ENCODE measurements at places on chromosomes 4 and X.

- DNase-seq, result no peak
These were observed 36.0 kb downstream of the INTU start for GRCh38 chr4:127668770-127669169.

GRCh38 chr4:148116969-148117368, 325.2 kb downstream of the NR3C2 start:
- DNase-seq, result no peak

DNA sequence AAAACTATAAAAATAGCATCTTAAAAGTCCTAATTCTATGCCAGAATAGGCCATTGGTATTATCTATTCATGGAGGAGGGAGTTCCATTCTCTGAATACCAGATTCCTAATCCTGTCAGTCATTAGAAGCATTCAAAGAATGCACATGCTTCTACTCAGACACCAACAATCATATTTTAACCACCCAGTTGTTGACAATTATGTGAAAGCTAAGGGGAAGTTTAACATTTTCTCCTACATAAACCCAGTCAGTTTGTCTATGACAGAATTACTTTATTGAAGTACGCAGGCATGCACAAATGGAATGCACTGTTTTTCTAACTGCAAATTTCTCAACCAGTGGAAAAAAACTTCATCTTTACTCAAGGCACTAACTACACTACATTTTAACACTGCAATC, 69.6 kb upstream of the MTNR1A start:
- DNase-seq, result no peak

GRCh38 chr4:185683222-185683621, 128.8 kb downstream of the SORBS2 start:
- no peak for DNase-seq

DNA sequence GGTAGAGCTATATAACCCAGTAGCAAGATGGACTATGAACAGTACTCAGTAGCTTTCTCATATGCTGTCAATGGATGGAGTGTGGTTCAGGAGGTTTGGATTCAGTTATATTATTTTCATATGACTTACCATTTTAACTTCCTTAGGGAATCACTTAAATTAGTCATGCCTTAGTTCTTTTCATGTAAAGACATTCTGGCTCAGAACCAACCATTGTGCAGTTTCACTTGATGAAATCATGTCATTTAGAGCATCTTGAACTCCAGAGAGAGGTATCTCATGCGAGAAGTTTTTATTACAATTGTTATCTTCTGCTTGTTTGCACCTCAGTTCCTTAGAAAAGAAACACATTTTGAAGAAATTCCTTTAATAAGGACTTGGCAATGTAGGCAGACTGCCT, 55.8 kb downstream of the IL1RAPL2 start:
- DNase-seq, result no peak

DNA sequence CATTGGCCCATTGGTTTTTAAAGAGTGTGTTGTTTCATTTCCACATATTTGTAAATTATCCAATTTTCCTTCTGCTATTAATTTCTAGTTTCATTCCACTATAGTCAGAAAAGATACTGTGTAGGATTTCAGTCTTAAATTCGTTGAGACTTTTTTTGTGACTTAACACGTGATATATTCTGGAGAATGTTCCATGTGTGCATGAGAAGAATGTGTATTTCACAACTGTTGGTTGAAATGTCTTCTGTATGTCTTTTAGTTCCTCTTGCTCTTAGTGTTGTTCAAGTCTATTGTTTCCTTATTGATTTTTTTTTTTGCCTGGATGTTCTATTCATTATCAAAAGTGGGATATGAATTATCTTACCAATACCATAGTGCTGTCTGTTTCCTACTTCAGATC, 606.9 kb downstream of the RPA4 start:
- DNase-seq, result no peak

DNA sequence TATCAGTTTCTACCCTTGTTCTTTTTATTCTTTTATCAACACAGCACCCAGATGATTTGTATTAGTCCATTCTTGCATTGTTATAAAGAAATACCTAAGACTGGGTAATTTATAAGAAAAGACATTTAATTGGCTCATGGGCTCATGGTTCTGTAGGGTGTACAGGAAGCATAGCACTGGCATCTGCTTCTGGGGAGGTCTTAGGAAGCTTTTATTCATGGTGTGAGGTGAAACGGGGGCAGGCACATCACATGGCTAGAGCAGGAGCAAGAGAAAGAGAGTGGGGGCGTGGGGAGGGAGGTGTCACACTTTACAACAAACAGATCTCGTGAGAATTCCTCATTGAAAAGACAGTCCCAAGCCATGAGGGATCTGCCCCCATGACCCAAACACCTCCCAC, 285.3 kb downstream of the SMARCA1 start:
- DNase-seq, result no peak

DNA sequence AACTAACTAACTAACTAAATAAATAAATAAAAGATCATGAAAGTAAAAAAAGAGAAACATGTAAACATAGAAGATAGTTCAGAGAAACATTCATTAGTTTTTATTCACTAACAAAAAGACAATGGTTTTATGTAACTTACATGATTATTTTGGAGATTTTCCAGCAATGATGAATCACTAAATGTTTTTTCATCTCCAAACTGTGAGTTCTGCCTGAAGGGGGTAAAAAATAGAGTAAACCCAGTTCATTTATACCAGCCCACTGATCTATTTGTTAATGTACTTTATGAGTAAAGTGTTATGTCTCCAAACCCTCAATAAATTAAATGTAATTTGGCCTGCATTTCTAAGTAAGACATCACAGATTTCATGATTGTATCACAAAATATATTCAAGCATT, 101.1 kb downstream of the ATP8A1 start:
- DNase-seq, result no peak

DNA sequence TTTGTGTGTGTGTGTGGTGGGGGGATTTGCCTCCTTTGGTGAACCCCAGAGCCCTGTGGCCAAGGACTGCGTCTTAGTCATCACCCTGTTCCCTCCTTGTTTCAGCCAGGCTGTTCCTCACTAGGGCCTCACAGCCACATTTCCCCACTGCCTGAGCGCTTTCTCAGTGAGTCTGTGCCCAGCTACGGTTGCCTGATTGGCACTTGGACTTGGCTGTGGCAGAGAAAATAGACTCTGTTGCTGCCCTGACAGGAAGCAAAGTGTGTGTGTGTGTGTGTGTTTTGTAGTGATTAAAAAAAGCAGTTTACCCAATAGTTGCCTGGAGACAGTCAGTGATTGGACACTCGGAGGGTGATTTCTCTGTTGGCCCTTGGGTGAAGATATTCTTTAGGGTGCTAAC, 113.0 kb downstream of the UCHL1 start:
- no peak for DNase-seq

DNA sequence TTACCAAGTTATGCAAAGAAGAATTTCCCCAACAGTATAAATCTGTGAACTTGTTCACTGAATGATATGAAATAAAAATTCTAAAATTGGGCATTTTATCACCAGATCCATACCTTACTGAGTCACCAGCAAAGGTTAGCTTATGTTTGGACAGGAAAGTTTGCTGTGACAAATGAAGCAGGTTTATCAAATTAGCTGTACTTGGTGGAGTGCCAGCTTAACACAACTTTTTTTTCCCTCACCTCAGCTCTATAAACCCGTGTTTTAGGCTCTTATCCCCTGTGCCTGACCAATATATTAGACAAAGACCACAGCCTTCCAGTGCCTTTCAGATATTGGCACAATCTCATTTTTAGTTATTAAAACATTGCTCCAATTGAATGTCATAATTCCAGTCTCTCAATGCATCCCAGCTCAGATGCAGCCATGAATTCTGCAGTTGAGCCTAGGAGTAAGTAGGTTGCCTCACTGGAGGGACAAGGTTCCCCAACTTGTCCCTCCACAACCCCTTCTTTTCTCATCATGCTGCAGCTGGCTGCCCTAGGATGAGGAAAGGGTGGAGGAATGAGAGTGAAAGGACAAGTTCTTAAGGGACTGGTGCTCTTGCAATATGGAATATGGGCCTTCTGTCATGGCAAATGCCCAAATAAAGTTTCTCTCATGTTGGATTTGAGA, 27.0 kb upstream of the PDGFC start:
- no peak for DNase-seq

DNA sequence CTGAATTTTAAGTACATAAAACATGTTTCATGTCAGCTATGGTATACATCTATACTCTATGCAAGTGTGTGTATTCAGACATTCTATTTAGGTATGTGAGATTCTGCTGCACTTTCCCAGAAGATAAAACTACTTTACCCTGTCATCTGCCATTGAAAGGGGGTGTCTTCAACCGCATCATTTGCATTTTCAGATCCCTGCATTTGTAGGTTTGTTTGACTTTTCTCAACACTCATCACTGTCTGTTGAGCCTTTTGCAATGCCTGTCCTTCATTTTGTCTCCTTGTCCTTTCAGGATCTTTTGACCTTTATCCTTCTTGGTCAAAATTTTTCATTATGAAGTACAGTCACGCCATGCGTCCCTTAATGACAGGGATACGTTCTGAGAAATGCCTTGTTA, 103.5 kb downstream of the TMA16 start:
- DNase-seq, result no peak

- DNase-seq, result no peak
These were observed 43.8 kb downstream of the TNIP2 start for GRCh38 chr4:2712261-2712842.

GRCh38 chr4:147780137-147780777, 48.4 kb downstream of the ARHGAP10 start:
- no peak for DNase-seq

GRCh38 chr4:155974996-155975395, 21.3 kb upstream of the CTSO start:
- no peak for DNase-seq

DNA sequence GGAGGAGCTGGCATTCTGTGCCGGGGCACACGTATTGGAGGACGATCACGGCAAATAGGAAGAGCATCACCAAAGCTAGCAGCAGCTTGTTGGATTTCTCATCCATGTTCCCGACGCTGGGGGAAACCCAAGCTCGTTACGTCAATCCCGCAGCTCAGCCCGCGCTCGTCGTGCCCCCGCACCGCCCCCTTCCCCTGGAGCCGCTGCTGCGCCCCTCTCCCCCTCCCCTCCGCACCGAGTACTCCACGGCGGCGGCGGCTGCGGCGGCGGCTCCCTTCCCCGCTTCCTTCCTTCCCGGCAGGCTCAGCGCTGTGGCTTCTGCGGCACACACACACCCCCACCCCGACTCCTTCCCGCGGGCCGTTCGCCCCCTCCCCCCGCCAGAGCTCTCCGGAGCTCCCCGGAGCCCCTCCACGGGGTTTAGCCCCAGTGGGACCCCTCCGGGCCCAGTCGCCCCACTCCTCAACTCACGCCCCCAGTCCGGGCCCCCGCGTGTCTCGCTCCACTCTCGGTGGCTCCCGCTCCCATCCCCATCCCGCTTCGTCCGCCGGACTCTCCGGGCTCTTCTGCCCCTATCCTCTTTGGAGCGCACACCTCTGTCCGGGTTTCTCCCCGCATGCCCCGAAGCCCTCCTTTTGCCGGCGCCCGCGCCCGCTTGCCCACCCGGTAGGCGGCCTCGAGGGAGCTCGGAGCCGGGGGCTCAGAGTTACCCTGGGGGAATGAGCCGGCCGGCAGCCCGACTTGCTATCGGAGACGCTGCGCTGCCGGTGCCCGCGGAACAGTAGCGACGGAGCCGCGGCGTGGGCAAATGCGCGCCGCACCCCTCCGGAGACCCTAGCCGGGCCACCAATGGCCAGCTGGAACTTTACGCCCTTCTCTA, 978 bp downstream of the HS6ST2 start:
- peak; percentile 79 for DNase-seq

- no peak for DNase-seq
These were observed 31.2 kb downstream of the LRBA start for GRCh38 chr4:150983851-150984250.

GRCh38 chr4:43357252-43357974, 464.9 kb downstream of the GRXCR1 start:
- DNase-seq, result no peak

DNA sequence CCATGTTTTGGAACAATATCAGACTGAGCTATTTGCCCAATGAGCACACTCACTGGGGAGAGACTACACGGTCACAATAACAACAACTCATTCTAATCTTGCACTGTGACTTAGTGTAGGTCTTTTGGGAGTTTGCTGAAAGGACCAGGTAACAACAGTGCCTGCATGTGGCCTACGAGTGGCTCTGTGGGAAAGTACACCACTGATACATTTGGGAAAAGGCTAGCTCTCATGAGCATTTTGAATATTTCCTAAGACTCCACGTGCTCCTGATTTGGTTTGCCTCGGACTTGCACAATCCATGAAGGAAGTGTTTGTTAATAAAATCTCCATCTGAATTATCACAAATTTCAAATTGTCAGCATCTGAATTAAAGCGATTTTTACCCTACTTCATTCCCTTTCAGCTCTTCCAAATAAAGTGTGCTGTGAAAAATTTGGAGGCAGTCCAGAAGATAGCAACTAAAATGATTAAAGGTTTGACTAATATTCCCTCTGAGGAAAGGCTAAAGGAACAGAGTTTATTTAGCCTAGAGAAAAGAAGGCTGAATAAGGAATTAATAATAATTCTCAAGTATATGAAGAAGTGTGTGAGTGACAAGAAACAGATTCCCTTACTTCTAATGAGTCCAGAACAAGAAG, 406.4 kb downstream of the PPARGC1A start:
- no peak for DNase-seq

All from ecto neural progenitor cell (in vitro differentiated cells).